Psoas muscle (tissue), 8 donors: ENCODE measurements at places on chromosomes 7 and 10. TPM values are rescaled to one million over a fixed set of nuclear protein-coding genes. Genes with fewer than 3 reads are reported as not detected.

Gene ZNF398
- total RNA-seq: 8.8 TPM

Gene SPDYE16
- total RNA-seq: not detected

Gene C7orf57
- not detected for total RNA-seq

Gene SPDYE1
- total RNA-seq: not detected

Gene AEBP1
- total RNA-seq: 6.9 TPM

Gene TYSND1
- 2.4 TPM for total RNA-seq

Gene FAM131B
- 0.25 TPM for total RNA-seq

Gene PLEKHS1
- not detected for total RNA-seq

Gene MYOZ1
- total RNA-seq: 1,915 TPM

Gene ABI1
- 29.7 TPM for total RNA-seq

Gene CFAP46
- total RNA-seq: 20.4 TPM

Gene EGR2
- total RNA-seq: 0.67 TPM

Gene CYP2C18
- not detected for total RNA-seq

Gene PTF1A
- total RNA-seq: not detected

Gene CYP17A1
- total RNA-seq: 0.17 TPM

Gene HOXA3
- total RNA-seq: 5.6 TPM

Gene FXYD4
- not detected for total RNA-seq

Gene PON2
- 17.3 TPM for total RNA-seq

Gene FAM170B
- total RNA-seq: not detected
